ENCODE measurements at places on chromosomes 12 and 14.

GRCh38 chr12:26810330-26810729 lies 22.7 kb downstream of the ITPR2 start:
- DNase-seq: no peak

- DNase-seq: no peak
Observed at GRCh38 chr12:54439096-54439495, 20.0 kb upstream of the ITGA5 start.

GRCh38 chr14:44928793-44929192 lies 33.0 kb downstream of the KLHL28 start:
- no peak for DNase-seq

DNA sequence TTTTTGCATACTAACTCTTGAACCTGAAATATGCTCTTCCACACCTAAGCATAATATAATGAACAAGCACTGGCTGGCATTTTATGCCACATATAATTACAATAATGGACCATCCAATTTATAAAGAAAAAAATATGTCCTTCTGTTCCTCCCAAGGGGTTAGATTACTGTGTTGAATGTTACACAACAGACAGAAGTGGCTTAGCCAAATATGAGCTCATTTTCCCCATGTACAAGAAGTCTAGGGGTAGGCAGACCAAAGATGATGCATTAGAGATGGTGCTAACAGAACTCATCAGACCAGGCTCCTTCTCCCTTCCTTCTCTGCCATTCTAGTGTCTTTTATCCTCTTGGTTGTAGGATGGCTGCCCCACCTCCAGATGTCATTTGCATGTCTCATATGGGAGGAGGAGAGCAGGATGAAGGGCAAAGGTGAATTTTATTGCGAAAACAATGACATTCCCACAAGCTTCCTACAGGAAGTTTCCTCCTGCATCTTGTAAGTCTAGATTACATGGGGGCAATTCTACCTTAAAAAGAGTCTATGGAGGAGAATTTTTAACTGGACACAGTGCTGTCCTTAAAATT lies 43.9 kb upstream of the SLC2A13 start:
- no peak for DNase-seq

- DNase-seq: no peak
Observed at GRCh38 chr14:27366596-27366995, 768.8 kb upstream of the NOVA1 start.

GRCh38 chr12:108356835-108357806 lies 18.0 kb upstream of the CMKLR1 start:
- no peak for DNase-seq

GRCh38 chr14:89736881-89737280 lies 217.6 kb downstream of the EFCAB11 start:
- DNase-seq: no peak

- peak; percentile 19 for DNase-seq
Observed at GRCh38 chr14:98931911-98932310, 340.1 kb downstream of the BCL11B start.

- no peak for DNase-seq
Observed at GRCh38 chr14:99179946-99180345, 92.1 kb downstream of the BCL11B start.

GRCh38 chr14:23174296-23175184 lies 8.9 kb downstream of the SLC7A8 start:
- DNase-seq: no peak

DNA sequence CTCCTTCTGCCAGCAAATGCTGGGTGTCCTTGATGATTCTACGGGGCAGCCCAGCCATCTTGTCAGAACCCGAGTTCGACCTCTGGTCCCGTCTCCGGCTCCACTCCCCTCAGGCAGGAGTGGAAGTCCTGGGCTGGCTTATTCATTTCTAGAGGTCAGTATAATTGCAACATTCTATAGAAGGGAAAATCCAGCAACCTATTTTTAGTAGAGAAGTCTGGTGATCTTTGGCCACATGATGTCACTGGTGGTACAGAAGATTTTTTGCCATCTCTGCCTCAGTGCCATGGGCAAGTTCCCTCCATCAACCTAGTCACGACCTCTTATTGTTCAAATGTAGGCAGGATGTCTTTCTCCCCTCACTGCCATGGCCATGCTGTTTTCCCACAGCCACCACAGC lies 22.4 kb downstream of the OR10G2 start:
- no peak for DNase-seq

DNA sequence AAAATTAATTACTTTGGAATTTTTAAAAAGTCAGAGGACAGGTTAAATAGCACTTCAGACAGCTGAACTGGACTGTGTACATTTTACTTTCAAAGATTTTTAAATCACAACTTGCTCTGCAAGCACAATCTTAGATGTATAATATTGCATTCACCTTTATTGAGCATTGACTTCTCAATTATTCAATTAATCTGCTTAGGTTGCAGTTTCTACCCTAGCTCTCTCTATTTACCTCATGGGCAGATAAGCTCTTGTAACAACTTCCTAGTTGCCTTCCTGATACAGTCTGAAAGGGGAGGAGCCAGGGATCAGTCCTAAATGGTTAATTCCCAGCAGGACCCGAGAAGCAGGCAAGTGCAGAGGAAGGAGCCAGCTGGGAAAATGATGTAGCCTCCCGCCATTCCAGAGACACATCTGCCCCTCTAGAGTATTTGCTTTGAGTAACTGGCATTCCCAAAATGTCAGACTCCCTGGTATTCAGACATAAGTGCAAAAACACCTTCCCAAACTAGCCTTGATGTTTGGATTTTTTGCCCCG lies 302.8 kb downstream of the GALC start:
- DNase-seq: no peak

- no peak for DNase-seq
Observed at GRCh38 chr14:22579236-22579635, 9.8 kb downstream of the DAD1 start.

- no peak for DNase-seq
Observed at GRCh38 chr12:108332791-108333382, 6.2 kb downstream of the CMKLR1 start.

DNA sequence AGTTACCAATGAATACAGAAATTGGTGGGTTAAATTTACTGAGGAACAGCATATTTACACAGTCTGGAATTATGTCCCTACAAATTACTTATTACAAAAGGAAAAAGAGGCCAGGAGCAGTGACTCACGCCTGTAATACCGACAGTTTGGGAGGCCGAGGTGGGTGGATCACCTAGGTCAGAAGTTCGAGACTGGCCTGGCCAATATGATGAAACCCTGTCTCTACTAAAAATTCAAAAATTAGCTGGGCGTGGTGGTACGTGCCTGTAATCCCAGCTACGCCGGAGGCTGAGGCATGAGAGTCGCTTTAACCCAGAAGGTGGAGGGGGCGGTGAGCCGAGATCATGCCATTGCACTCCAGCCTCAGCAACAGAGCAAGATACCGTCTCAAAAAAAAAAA lies 52.6 kb downstream of the HECTD1 start:
- no peak for DNase-seq

DNA sequence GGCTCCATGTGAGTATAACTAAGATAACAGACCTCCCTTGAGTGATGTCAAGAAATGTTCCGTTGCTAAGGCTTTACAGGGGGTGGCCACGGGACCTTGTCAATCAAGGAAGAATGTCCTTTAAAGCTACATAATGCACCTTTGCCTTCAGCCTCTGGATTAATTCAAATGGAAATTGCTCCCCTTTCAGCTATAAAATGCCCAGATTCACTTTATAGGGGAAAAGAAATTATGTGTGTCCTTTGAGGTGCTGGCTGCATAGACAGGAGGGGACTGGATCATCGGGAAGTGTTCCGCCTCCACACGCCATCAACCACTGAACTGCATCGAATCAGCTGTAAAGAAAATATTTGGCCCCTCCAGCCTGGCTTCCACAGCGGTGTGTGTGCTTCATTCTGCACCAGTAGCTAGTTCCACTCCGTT lies 415.4 kb downstream of the DPF3 start:
- no peak for DNase-seq

DNA sequence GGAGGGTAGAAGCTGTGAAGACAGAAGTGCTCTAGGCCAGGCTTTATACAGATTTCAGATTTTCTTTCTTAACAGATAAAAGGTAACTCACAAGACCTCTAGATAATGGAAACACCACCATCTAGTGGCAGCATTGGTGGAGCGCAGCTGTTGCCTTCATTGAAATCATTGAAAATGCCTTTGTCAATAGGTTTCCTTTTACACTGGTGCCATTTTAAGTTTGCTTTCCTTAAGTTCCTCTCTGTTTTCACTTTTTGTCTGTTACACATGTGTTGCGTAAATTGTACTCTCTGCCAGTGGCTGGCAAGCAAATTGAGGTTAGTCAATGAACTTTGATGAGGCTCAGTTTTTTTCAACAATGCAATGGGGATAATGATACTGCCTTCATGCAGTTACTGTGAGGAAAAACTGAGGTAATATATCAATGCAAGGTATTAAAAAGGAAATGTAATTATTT lies 31.1 kb downstream of the ALDH1L2 start:
- peak; percentile 32 for DNase-seq

DNA sequence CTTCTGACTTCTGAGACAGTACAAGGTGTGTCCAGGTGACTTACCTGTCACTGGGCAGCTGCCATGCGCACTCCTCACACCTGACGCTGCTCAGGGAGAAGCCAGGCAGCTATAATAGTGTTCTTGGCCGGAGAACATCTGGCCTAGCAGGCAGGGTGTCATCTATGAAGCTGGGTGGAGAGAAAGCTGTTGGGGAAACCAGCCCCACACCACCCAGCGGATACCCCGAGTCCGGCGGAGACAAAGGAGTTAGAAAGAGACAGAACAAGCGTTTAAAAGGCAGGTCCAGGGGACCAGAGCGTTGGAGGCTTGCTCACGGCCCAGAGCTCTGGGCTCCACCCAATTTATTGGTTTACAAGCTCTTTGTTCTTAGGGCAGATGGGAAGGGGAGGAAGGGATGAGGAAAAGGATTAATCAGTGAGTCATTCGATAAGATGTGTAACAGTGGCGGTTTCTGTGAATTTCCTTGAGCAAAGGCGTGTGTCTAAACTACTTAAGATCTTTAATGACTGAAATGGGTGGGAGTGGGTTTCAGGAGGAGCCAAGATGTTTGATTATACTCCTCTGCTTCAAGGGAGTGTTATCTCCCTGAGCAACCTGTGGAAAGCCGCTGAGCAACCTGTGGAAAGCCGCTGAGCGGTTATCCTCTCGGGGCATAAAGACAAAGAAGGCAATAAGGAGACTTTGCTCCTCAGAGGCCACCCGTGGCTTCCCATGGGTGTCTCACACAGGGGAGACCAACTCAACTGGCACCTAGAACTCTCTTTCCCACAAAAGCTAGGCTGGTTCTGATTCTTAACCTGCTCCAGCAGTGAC lies at the start of gene GALNT8:
TSS of gene GALNT8 (plus strand) at position 580 of the 816 bp plus-strand sequence. CDS start 278 bp downstream, outside the sequence.
- no peak for DNase-seq

DNA sequence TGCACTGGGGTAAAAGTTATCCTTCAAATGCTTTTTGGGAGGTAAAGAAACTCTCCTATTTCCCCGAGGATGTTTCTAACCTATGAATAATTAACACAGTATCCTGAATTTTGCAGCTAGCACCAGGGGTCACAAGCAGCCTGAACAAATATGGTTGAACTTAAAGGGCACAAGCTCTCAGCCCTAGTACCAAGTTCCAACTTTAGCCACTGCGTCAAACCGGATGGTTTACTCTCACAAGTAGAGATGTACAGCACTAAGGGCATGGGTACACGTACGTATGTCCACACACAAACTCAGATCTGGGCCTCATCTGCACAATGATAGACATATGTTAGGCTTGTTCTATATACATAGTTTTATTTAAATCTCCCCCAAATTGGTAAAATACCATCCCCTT lies 4.7 kb downstream of the CCDC88C start:
- DNase-seq: no peak

Measured in stimulated activated CD4-positive, alpha-beta T cell treated with anti-CD3 and anti-CD28 coated beads, Interleukin-1b, Interleukin-23, amount 100 ng/mL, for 1 hour (primary cell).